ENCODE measurements at places on chromosomes 1 and 21. TPM values are rescaled to one million over a fixed set of nuclear protein-coding genes. Genes with fewer than 3 reads are reported as not detected.

CLCA1 gene
- not detected for total RNA-seq

KIAA1614 gene
- total RNA-seq = 7.3 TPM

S100A7A gene
- not detected for total RNA-seq

CR1L gene
- not detected for total RNA-seq

F11R gene
- total RNA-seq = 114 TPM

EIF3I gene
- total RNA-seq = 143 TPM

GRCh38 chr1:185965870-185966269, 231.7 kb downstream of the HMCN1 start:
- peaks cover 4% of the 10 kb centered on the region for H3K36me3 ChIP-seq
- DNase-seq = no peak
- H3K4me3 ChIP-seq = no peak overlapping the region
- H3K27me3 ChIP-seq = no peaks in the 10 kb centered on the region
- peaks cover 23% of the 10 kb centered on the region for H3K4me1 ChIP-seq
- H3K27ac ChIP-seq = peak overlapping the region; percentile 71

- no peak for DNase-seq
- peaks cover 2% of the 10 kb centered on the region for H3K27me3 ChIP-seq
- H3K27ac ChIP-seq = no peak overlapping the region
- peaks cover 5% of the 10 kb centered on the region for H3K4me1 ChIP-seq
Measured at GRCh38 chr1:1240822-1241587, 5.5 kb downstream of the C1QTNF12 start.

- H3K27me3 ChIP-seq = no peaks in the 10 kb centered on the region
- peak overlapping the region; percentile 65 for H3K27ac ChIP-seq
- H3K4me1 ChIP-seq = peaks cover 16% of the 10 kb centered on the region
Measured at GRCh38 chr1:155277902-155278688, 832 bp downstream of the HCN3 start.

DNA sequence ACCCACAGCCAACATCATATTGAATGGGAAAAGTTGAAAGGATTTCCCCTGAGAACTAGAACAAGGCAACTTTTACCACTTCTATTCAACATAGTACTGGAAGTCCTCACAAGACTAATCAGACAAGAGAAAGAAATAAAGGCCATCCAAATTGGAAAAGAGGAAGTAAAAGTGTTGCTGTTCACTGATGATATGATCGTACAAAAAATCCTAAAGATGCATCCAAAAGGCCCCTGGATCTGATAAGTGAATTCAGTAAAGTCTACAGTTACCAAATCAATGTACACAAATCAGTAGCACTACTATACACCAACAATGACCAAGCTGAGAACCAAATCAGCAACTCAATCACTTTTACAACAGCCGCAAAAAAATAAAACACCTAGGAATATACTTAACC, 28.3 kb downstream of the RAB3GAP2 start:
- no peak for DNase-seq
- peaks cover 14% of the 10 kb centered on the region for H3K4me1 ChIP-seq
- H3K36me3 ChIP-seq = peaks cover 35% of the 10 kb centered on the region

DNA sequence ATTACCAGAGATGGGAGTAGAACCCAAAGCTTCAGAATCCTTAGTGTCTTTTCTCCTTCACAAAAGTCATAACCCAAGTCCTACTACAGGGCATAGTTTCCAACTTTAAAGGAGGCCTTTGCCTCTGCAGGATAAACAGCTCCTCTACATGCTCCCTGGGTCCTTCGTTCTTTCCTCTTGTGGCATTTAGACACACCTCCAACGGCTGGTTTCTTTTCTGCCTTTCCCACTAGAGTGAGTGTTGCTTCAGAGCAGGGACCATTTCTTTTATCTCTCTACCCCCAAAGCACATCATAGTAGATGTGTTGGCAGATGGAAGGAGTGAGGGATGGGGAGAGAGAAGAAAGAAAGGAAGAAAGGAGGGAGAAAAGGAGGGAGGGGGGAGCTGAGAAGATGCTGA, 144.7 kb upstream of the SPATA6 start:
- no peak for DNase-seq
- H3K4me3 ChIP-seq = no peak overlapping the region
- H3K36me3 ChIP-seq = no peaks in the 10 kb centered on the region
- no peak overlapping the region for H3K27ac ChIP-seq
- peaks cover 6% of the 10 kb centered on the region for H3K4me1 ChIP-seq

DNA sequence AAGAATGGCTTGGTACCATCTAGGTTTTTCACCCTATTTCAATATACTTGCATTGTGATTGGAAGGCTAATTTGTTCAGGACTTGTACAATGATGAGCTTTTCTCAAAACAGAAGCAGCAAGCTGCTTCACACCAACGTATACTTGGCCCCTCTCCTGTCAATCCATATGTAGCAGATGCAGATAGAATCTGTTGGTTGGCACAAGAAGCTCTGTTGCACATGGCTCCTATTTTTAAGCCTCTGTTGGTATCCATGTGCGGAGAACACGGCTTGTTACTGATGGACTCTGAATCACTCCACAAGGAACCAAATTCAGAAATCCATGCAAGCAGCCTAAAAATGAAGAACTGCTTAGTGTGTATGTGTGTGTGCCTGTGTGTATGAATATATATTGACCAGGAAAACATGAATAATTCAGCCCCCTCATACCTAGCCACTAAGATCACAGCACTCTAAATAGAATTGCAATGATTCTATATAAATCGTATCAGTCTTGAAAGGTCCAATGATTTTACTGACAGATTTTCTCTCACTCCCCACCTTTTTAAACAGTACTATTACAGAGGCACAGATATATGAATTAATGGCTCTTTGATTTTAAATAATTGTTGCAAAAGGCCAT, 258.4 kb upstream of the DPYD start:
- H3K4me1 ChIP-seq = peaks cover 4% of the 10 kb centered on the region
- DNase-seq = no peak
- no peak overlapping the region for H3K27ac ChIP-seq
- H3K27me3 ChIP-seq = no peaks in the 10 kb centered on the region
- H3K36me3 ChIP-seq = no peaks in the 10 kb centered on the region

- H3K27ac ChIP-seq = peak within 1 kb of the TSS; percentile 97
- H3K4me3 ChIP-seq = peak within 1 kb of the TSS; percentile 92
- peaks cover 66% of the 10 kb centered on the region for H3K4me1 ChIP-seq
- peak; percentile 73 for DNase-seq
Measured at GRCh38 chr1:150149271-150150132, at the start of gene PLEKHO1. Gene PLEKHO1 (plus strand): TSS chr1:150149916. CDS start chr1:150150258, 342 bp downstream.

- H3K4me3 ChIP-seq = no peak overlapping the region
- peaks cover 74% of the 10 kb centered on the region for H3K4me1 ChIP-seq
- no peaks in the 10 kb centered on the region for H3K27me3 ChIP-seq
- DNase-seq = no peak
- no peak overlapping the region for H3K27ac ChIP-seq
- peaks cover 21% of the 10 kb centered on the region for H3K36me3 ChIP-seq
Measured at GRCh38 chr1:42977653-42978052, 19.0 kb upstream of the SLC2A1 start.

GRCh38 chr21:37742532-37742931, 173.7 kb downstream of the KCNJ6 start:
- H3K4me3 ChIP-seq = no peak overlapping the region
- no peaks in the 10 kb centered on the region for H3K4me1 ChIP-seq
- H3K27me3 ChIP-seq = peaks cover 49% of the 10 kb centered on the region
- DNase-seq = no peak
- H3K36me3 ChIP-seq = no peaks in the 10 kb centered on the region

DNA sequence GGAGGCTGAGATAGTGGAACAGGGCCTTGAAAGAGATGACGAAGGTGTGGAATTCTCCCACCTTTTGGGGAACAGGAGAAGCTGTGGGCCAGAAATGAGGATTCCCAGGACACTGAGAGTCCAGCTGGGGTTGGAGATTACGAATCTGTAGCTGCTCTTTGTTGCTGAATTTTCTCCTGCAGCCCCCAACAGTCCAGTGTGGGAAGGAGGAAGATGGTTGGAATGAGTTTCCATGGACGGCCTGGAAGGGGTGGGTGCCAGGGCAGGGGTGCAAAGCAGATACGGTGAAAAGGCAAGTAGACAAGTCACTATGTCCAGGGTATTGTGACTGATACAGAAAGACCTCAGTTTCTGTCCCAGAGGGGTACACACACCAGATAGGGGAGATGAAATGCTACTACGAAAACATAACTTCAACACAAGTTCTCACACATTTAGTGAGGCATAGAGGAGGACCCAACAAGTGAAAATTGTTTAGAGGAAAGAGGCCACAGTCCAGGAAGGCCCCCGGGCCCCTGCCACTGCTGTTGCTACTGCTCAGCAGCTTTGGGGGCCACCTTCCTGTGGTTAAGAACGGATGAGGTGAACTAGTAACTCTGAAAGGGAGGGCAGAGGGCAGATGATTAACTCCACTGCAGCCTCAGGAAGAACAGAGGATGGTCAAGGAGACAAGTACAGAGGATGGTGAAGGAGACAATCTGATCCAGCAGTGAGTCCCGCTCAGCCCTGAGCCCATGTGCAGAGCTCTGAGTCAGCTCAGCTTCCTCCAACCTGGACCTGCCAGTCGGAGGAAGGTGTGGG, 7.3 kb downstream of the CD244 start:
- H3K36me3 ChIP-seq = no peaks in the 10 kb centered on the region
- H3K4me3 ChIP-seq = no peak overlapping the region
- no peaks in the 10 kb centered on the region for H3K4me1 ChIP-seq
- no peak overlapping the region for H3K27ac ChIP-seq
- peaks cover 7% of the 10 kb centered on the region for H3K27me3 ChIP-seq

- H3K36me3 ChIP-seq = peaks cover 17% of the 10 kb centered on the region
- no peaks in the 10 kb centered on the region for H3K27me3 ChIP-seq
- H3K4me3 ChIP-seq = no peak overlapping the region
- peak overlapping the region; percentile 88 for H3K27ac ChIP-seq
- H3K4me1 ChIP-seq = peaks cover 54% of the 10 kb centered on the region
Measured at GRCh38 chr1:12540580-12541273, 77.3 kb downstream of the DHRS3 start.

DNA sequence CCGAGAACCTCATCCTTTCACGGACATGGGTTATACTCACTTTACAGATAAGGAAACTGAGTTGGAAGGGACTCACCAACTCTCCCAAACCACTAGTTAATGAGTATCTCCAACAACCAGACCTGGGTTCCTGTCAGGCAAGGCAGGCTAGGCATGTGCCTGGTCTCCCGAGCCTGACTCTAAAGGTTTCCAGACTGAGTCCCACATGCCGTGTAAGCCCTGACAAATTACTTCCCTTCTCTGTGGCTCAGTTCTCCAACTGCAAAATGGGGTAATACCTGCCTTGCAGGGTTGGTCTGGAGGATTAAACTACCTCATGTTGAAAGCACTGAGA, 34.3 kb downstream of the SSBP3 start:
- H3K27ac ChIP-seq = peak overlapping the region; percentile 55
- no peak overlapping the region for H3K4me3 ChIP-seq
- peaks cover 62% of the 10 kb centered on the region for H3K4me1 ChIP-seq
- H3K36me3 ChIP-seq = peaks cover 11% of the 10 kb centered on the region
- no peak for DNase-seq
- H3K27me3 ChIP-seq = no peaks in the 10 kb centered on the region

GRCh38 chr1:243268751-243269460, 13.1 kb downstream of the SDCCAG8 start:
- no peaks in the 10 kb centered on the region for H3K27me3 ChIP-seq
- H3K36me3 ChIP-seq = peaks cover 5% of the 10 kb centered on the region
- peak overlapping the region; percentile 92 for H3K27ac ChIP-seq
- H3K4me1 ChIP-seq = peaks cover 66% of the 10 kb centered on the region
- peak overlapping the region; percentile 2 for H3K4me3 ChIP-seq
- DNase-seq = no peak

- peaks cover 2% of the 10 kb centered on the region for H3K36me3 ChIP-seq
- DNase-seq = no peak
Measured at GRCh38 chr1:54571803-54572541, 23.9 kb downstream of the ACOT11 start.

GRCh38 chr1:72845981-72846380, 563.6 kb upstream of the NEGR1 start:
- H3K27me3 ChIP-seq = no peaks in the 10 kb centered on the region
- no peak overlapping the region for H3K4me3 ChIP-seq
- H3K4me1 ChIP-seq = no peaks in the 10 kb centered on the region

GRCh38 chr1:77273891-77274290, 7.9 kb upstream of the AK5 start:
- peaks cover 50% of the 10 kb centered on the region for H3K27me3 ChIP-seq
- no peaks in the 10 kb centered on the region for H3K36me3 ChIP-seq
- H3K27ac ChIP-seq = no peak overlapping the region
- no peak overlapping the region for H3K4me3 ChIP-seq
- no peaks in the 10 kb centered on the region for H3K4me1 ChIP-seq

GRCh38 chr1:165508291-165508690, 35.5 kb upstream of the LRRC52 start:
- H3K36me3 ChIP-seq = no peaks in the 10 kb centered on the region
- H3K4me1 ChIP-seq = no peaks in the 10 kb centered on the region
- no peak for DNase-seq
- no peak overlapping the region for H3K27ac ChIP-seq
- H3K27me3 ChIP-seq = peaks cover 15% of the 10 kb centered on the region

DNA sequence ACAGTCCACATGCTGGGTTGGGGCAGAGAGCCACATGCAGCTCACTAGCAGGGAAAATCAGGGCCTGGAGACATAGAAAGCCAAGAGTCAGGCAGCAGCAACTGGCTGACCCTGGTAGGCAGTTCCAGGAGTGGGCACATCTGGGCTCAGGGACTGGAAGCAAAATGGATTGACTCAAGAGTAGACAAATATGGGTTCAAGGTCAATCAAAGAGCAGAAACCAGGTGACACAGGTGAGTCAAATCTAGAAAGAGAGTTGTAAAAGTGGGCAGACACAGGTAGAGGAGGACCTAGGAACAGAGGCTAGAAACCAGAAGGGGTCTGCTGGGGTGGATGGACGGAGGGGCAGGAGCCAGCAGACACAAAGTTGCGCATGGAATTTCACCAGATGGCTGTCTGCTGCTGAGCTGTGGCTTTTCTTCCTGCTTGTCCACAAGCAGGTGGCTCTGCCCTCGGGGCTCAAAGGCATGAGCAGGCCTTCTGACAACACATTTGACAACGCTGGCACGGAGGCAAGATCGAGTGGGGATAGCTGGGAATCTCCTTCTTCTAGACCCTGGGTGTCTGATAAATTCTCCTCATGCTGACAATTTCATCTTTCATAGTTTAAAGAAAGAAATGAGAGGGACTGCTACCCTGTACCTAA, 40.8 kb upstream of the IGSF3 start:
- H3K4me1 ChIP-seq = peaks cover 36% of the 10 kb centered on the region
- DNase-seq = no peak
- no peak overlapping the region for H3K27ac ChIP-seq
- H3K27me3 ChIP-seq = no peaks in the 10 kb centered on the region

DNA sequence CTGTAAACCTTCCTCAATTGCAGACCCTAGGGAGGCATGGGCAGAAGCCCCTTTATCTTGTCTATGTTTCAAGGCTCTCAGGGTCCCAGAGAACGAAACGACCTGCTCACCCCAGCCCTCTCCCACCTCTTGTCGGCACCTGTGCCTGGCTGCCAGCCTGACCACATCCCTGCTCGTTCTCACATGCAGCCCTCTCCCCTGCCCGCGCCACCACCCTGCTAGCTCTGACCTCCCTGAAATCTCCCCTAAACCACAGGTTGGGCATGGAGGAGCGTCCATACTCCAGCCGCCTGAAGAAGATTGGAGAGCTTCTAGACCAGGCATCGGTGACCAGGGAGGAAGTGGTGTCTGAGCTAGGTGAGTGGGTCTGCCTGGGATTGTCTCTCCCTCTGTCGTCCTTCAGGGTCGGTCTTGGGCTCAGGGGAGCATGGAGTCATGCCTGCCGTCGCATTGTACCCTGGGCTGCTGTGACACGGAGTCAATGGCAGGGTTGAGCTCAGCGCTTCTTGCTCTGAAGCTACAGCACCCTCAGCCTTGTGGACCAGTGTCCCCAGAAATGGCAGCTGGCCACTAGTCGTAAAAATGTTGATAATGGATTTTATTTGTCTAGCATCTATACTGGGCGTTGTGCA, 3.6 kb downstream of the ADPRS start:
- no peak for DNase-seq
- peaks cover 5% of the 10 kb centered on the region for H3K36me3 ChIP-seq
- H3K4me1 ChIP-seq = peaks cover 14% of the 10 kb centered on the region
- no peak overlapping the region for H3K4me3 ChIP-seq
